ENCODE measurements at places on chromosomes 6 and 20.

- no peak for ATAC-seq
Observed at GRCh38 chr20:34493646-34494045, 22.6 kb upstream of the DYNLRB1 start.

GRCh38 chr6:170180671-170181337 lies 110.1 kb downstream of the DLL1 start:
- ATAC-seq, result no peak

- no peak for ATAC-seq
Observed at GRCh38 chr20:58867211-58867610, 14.7 kb downstream of the GNAS start.

DNA sequence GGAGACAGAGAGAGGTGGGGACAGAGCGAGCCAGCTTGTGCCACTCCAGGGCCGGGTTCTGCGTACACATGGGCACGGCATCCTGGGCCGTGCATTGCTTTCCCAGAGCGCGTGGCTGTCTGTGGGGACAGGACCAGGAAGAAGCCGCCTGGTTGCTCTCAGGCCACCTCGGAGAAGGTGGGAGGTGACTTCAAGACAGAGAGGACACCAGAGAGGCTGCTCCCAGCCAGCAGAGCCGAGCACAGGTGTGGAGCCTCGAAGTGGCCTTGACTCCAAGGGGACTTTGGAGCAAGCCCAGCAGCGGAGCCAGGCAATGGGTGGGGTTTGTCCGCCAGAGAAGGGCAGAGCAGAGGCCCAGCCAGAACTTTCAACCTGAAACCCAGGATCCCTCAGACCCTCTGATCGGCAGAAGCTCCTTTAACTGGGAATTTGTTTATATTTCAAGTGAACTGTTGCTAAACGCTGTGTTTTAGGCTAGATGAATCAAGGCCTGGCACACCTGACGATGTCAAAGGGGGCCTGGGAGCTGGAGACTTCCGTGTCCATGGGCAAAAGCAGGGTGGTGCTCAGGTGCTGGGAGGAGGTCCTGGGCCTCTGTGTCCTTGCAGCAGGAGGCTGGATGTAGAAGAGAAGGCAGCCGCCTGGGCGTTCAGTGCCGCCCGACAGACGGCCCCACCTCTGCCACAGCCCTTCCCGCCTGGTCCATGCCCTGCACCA lies 262.1 kb downstream of the DLL1 start:
- no peak for ATAC-seq

GRCh38 chr6:64926051-64926450 lies 781.0 kb downstream of the EYS start:
- peak; percentile 12 for ATAC-seq

DNA sequence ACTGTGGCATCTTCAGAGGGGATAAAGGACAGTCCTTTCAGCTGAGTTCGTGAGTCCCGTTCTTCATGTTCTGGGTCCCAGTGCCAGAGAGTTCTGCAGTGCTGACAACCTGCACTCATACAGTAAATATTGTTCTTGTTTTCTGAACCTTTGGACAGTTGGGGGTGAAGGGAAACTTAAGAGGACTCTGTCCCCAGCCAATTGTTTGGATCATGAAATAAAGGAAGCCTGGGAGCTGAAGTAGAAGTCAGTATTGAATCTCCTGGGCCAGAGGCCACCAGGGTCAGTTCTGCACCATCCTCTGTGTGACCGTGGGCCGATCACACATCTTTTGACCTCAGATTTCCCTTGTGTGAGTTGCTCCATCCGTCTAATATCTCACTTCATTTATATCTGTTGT lies 3.2 kb downstream of the SLC2A12 start:
- ATAC-seq, result no peak

- ATAC-seq, result no peak
Observed at GRCh38 chr6:79081663-79082062, 3.6 kb upstream of the PHIP start.

GRCh38 chr20:14800707-14801425 lies 463.5 kb upstream of the FLRT3 start:
- ATAC-seq, result no peak

DNA sequence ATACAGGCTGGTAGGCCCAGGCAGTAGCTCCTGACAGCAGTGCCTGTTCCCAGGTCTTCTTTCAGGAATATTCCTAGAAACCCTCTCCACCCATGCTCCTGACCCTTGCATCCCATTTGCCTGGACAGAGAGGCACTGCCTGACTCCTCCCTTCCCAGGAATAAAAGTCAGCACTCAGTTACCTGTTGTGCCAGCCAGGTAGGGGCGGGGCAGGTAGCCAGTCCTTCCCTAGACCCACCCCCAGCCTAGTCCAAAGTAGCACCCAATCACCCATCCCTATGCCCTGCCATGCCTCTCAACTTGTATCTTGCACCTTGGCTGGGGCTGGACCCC lies 129.9 kb downstream of the MRPL14 start:
- peak; percentile 9 for ATAC-seq

All from stimulated activated memory B cell treated with anti-CD40 and anti-IgM and Interleukin-4, amounts not matched to agents 10 μg/mL and 1 μg/mL and 100 μg/mL, for 72 hours (primary cell).